ENCODE measurements at places on chromosomes 3 and 15.

GRCh38 chr3:126051741-126052140, 32.2 kb downstream of the SLC41A3 start:
- no peak for DNase-seq

DNA sequence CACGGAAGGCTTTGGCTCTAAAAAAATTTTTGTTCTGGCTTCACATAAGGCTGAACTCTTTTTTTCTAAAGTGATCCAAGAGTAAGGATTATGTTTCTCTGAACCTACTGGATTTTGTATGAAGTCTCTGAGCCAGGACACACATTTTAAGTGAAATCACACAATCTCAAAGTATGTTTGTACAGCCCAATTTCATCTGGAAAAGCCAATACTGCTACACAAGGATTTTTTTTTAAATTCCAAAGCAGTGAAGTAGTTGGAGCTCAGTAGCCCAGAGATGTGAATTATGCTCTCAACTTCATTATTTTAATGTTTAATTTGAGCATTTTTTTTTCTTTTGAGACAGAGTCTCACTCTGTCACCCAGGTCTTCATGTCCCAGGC, 243.9 kb downstream of the FAM43A start:
- DNase-seq, result no peak

DNA sequence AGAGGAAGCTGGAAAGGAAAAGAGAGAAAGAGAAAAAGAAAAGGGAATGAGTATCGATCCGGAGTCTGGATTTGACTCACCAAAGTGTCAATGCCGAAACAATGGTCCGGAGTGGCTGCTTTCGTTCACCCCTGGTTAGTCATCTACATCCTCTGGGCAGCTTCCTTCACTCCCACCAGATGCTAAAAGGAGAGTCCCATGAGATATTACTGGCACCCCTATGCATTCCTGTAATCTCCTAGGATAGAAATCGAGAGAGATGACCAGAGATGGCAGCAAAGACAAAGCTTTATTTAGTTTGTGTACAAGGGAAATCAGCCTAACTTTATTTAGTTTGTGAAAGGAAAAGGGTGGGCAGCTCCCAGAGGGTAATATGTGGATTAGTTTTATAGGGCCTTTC, 622.2 kb downstream of the ZPLD1 start:
- no peak for DNase-seq

GRCh38 chr15:74868059-74868458, 5.1 kb downstream of the SCAMP2 start:
- no peak for DNase-seq

All from stimulated activated CD8-positive, alpha-beta memory T cell treated with anti-CD3 and anti-CD28 coated beads, Interleukin-15, amount 100 ng/mL, for 48 hours (primary cell).